Activated T-helper 2 cell treated with anti-CD3 and anti-CD28 coated beads, Interferon-gamma antibody, Interleukin-2, Interleukin-4, amounts not matched to agents 10 μg/mL and 5 μg/mL and 100 μg/mL, durations not matched to agents 14 hours and 24 hours and 36 hours (primary cell): ENCODE measurements at places on chromosomes 7 and 10. TPM values are rescaled to one million over a fixed set of nuclear protein-coding genes. Genes with fewer than 3 reads are reported as not detected.

DNA sequence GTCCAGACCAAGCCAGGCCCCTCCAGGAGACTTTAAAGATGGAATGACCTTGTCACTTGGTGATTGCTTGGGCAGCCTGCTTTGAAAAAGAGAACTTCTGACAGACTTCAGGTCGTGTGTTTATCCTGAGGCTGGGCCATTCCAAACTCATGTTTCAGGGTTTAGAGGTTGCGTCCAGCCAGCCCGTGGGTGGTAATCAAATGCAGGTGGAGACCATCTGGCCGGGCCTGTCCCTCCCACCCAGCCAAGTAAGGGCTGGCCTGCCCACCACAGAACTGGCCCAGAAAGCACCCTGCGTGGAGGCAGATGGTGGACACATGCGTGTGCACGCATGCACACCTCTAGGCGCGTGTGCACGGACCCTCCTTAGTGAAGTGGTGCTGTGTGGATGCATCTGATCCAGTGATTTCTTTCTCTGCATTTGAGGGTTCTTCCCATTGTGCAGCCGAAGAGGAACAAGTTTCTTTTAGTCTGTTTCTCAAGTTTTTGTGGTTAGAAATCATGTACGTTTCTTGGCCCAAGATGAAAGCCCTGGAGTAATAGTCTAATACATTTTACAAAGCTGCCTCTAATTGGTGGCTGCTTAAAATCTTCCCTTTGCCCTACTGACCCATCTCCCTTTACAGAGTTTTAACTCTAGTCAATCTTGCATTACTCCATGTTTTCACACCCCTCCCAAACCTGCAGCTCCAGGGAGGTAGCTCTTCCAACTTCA lies 43.0 kb downstream of the SUFU start:
- DNase-seq, result no peak
- H3K4me1 ChIP-seq, result peaks cover 5% of the 10 kb centered on the region
- H3K36me3 ChIP-seq, result peaks cover 10% of the 10 kb centered on the region
- no peaks in the 10 kb centered on the region for H3K27me3 ChIP-seq
- H3K4me3 ChIP-seq, result no peak overlapping the region

DNA sequence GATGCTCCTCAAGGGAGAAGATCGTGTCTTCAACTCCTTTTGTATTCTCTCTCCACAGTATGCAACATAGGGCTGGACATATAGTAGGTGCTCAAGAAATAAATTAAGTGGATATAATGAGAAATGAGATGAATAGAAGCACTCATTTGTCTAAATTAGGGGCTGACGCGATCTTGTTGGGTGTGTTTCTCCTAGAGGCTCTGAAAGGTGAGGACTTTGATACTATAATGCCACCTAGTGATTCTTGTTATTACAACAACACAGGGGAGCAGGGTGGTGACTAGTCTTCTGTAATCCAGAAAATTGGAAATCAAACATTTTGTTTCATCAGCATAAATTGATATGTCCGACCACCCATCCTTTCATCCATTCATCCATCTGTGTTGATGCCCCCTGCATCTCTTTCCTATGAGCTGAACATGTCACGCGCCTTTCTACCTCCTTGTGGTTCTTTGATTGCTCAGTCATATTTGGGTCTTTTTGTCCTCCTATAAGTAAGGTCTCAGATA lies 3.5 kb upstream of the CFAP58 start:
- H3K4me3 ChIP-seq, result no peak overlapping the region
- no peak overlapping the region for H3K27ac ChIP-seq
- peaks cover 24% of the 10 kb centered on the region for H3K4me1 ChIP-seq
- DNase-seq, result no peak

DNA sequence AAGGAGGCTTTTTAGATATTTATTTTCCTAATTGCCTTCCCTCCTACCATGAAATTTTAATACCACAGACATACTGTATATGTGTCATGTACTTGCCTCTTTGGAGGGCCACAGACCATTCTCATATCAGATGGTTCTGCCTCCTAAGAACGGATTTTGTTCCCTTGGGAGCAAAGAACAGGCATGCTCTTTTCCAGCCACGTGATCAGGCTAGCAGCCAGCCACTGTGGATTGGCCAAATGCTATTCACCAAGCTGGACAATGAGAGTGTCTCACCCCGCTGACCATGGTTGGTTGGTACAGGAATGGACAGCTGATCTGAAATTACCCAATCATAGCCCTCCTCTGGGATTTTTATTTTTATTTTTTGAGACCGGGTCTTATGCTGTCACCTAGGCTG lies 21.5 kb upstream of the CRHR2 start:
- DNase-seq, result no peak
- no peak overlapping the region for H3K27ac ChIP-seq
- no peak overlapping the region for H3K4me3 ChIP-seq
- no peaks in the 10 kb centered on the region for H3K4me1 ChIP-seq
- H3K27me3 ChIP-seq, result peaks cover 3% of the 10 kb centered on the region

Gene GJC3
- 0.21 TPM in 1 of 2 replicates, not detected in the other for total RNA-seq

- H3K4me1 ChIP-seq, result peaks cover 1% of the 10 kb centered on the region
- no peak overlapping the region for H3K27ac ChIP-seq
- H3K36me3 ChIP-seq, result no peaks in the 10 kb centered on the region
- no peak overlapping the region for H3K4me3 ChIP-seq
These were observed 126.7 kb downstream of the WDR11 start for GRCh38 chr10:120977897-120978296.

Gene SLC29A4
- total RNA-seq, result 0.73 and 1.7 TPM in 2 replicates

DNA sequence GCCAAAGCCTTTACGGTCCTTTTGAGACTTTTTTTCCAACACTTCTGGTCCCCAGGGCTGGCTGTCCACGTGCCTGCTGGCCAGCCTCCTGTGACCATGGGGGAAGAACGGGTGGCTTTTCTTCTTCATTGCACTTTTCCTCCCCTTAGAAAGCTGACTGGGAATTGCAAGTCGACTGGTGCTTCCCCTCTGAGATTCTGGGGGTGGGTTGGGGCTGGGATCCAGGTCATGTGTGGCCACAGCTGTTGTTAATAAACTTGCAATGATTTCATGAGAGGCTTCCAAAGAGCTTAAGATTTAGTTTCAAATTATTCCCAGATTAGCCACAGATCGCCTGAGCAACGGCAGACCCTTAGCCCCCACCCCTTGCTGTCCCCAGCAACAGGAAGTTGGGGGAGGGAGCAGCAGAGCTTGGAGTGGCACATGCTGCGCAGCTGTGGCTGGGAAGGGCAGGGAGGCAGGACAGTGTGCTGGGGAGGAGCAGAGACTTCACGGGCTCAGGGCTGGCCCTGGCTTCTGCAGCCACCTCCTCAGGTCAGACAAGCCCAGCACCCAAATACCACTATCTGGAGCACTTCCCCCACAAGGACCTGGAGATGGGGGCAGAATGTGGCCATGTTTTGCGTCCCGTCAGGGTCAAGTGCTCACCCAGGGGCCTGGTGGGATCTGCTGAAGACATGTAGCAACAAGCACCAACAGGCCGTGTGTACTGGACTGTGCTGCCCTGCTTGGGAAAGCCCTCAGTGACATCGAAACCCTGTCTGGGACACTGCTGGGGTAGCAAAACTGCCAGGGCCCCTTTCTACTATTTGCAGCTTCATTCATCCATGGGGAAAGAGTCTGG lies 147.1 kb downstream of the RNF216 start:
- DNase-seq, result no peak
- no peak overlapping the region for H3K4me3 ChIP-seq
- H3K4me1 ChIP-seq, result peaks cover 21% of the 10 kb centered on the region
- H3K27me3 ChIP-seq, result no peaks in the 10 kb centered on the region

Gene COPS6
- total RNA-seq, result 116 and 119 TPM in 2 replicates

- H3K4me3 ChIP-seq, result no peak overlapping the region
- H3K4me1 ChIP-seq, result no peaks in the 10 kb centered on the region
- no peaks in the 10 kb centered on the region for H3K36me3 ChIP-seq
- no peak for DNase-seq
- H3K27me3 ChIP-seq, result peaks cover 40% of the 10 kb centered on the region
These were observed 945 bp downstream of the TAS2R40 start for GRCh38 chr7:143222782-143223181.

GRCh38 chr10:119517235-119518141 lies 25.0 kb downstream of the RGS10 start:
- peaks cover 36% of the 10 kb centered on the region for H3K4me1 ChIP-seq
- peak; percentile 51 for DNase-seq
- peak overlapping the region; percentile 77 for H3K27ac ChIP-seq
- no peaks in the 10 kb centered on the region for H3K27me3 ChIP-seq
- H3K36me3 ChIP-seq, result peaks cover 82% of the 10 kb centered on the region

DNA sequence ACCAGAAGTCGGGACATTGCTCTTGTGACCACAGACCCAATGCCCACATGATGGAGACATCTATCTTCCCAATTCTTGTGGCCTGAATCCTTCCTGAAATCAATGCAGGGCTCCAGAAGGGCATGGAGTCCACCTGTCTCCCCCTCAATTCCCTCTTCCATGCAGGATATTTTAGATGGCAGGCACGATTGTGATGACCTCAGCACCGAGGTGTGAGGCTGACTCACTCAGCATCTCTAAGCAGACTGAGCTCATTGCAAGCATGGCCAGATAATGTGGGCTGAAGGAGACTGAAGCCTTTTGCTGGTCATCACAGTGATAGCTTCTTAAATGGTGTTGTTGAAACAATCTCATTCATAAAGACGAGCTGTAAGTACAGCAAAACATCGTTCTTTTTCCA lies 374.9 kb upstream of the PODXL start:
- H3K27ac ChIP-seq, result no peak overlapping the region
- no peaks in the 10 kb centered on the region for H3K4me1 ChIP-seq
- H3K27me3 ChIP-seq, result no peaks in the 10 kb centered on the region
- no peak for DNase-seq
- no peak overlapping the region for H3K4me3 ChIP-seq

DNA sequence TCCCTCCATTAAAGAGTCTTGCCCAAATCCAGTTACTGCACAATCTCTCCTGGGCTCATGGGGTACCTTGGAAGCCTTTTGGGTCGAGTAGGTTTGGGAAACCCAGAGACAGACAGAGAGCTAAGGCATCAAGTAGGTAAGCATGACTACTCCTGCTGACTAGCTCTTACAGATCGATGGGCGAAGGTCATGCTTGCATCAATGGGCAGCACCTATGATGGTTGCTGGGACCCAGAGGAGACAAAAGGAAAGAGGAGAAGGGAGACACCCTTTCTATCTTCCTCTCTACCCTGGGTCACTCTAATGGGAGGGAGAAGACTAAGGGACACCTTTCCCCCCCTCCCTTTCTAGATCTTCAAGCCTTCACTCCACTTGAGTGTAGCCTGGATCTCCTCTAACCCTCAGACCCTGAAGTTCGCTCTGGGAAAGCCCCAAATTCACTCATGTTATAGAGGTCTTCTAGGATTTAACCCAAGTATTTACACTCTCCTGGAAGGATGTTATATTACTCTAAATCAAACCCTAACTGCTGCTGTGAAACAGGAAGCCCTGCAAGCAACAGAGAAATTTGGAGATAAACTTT lies 31.6 kb upstream of the ZNF746 start:
- no peak overlapping the region for H3K4me3 ChIP-seq
- peaks cover 11% of the 10 kb centered on the region for H3K36me3 ChIP-seq
- no peaks in the 10 kb centered on the region for H3K4me1 ChIP-seq
